Right atrium auricular region (tissue), 2 donors: ENCODE measurements at places on chromosomes 2 and 18. TPM values are rescaled to one million over a fixed set of nuclear protein-coding genes. Genes with fewer than 3 reads are reported as not detected.

- no peak for DNase-seq
These were observed 1.6 kb downstream of the TXNL4A start for GRCh38 chr18:79986726-79987125.

DNA sequence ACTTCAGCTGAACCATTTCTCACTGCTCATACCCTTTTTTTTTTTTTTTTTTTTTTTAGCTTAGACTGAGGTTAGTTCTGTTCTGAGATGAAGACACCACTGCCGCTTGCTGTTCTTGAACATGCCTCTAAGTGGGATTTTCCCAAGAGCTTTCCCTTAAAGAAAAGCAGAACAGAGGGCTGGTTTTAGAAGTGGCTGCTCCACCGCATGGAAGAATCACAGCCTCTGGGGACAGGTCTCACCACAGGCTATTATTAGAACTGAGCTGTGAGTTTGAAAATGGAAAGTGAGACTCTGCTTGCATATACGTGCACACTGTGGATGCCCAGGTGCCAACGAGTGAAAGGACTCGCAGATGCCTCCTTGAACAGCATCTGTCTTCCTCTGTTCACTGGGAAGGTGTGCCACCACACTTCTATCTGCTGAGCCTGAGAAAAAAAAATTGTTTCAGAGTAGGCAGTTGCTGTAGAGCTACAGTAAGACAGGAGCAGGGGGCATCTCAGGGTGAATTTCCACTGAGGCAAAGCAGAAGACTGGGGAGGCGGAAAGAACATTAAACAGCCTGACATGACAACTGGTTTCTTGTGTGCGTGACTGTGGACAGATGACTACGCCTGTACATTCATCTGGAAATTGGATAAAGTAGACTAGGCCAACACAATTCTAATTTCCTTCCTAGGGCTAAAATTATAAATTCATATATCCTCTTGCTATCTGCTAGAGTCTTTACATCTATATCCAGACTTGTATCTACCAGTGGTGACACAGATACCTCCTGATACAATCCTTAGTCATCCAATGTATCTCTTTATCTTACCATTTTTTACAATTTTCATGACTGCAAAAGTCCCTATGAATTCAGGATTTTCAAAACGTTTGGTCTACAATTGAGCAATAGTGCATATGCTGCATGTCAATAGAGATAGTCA, 1045.7 kb upstream of the CELF4 start:
- DNase-seq = no peak

- DNase-seq = no peak
These were observed 414.2 kb upstream of the CHST9 start for GRCh38 chr18:27599202-27599829.

DNA sequence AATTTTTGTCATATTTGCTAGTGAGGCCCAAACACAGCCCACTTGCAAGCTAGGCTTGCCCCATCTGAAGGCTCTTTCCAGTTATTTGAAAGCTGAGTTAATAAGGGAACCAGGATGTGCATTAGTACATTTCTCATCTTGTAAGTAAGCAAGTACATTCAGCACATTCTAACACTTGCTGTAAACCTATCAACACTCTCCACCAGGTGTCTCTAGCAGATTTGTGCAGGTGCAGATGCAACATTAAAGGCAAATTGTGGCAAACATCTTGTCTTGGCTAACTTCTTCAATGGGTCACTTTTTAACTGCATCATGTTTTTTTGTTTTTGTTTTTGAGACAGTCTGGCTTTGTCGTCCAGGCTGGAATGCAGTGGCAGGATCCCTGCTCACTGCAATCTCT, 25.3 kb upstream of the MFSD6 start:
- DNase-seq = no peak

SLC9A4 gene
- not detected for total RNA-seq

TSPYL6 gene
- total RNA-seq = not detected

CCDC141 gene
- 146 TPM for total RNA-seq
